ENCODE measurements at places on chromosomes 16 and 17.

- DNase-seq = no peak
These were observed 31.4 kb downstream of the HS3ST3B1 start for GRCh38 chr17:14332331-14332730.

DNA sequence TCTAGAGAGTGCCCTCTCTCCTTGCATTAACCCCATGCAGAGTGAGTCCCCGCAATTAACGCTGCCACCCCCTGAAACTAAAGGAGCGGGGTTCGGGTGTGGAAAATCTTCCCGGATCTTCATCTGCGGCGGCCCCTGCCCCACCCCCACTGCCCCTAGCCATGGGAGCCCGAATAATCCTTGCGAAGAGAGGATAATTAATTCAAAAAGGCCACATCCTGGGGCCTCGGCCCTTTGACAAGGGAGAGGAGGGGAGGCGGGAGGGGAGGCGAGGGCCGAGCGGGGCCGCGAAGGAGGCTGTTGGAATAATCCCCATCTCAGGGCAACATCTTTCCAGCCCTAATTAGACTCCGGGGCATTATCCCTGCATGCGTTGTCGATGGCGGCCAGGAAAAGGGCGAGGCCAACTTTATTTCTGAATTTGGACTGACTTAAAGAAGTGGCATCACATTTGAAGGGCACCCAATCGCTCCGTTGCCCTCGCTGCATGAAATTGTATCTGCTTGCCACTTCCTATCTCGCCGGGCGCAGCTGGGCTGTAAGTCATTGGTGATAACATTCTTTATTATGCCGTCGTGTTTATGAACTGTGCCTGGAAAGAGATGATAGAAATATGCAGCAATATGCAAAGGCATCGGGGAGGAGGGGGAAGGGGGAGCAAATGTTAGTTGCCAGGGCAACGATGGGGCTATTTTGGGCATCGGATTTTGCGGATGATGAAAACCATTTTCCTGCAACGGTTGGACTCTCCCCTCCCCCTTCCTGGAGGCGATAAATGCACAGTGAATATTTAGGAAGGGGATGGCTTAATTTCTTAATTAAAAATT, 387.1 kb upstream of the TNRC6C start:
- DNase-seq = peak; percentile 26

- peak; percentile 73 for DNase-seq
These were observed 43.2 kb upstream of the MRPS23 start for GRCh38 chr17:57892820-57893595.

DNA sequence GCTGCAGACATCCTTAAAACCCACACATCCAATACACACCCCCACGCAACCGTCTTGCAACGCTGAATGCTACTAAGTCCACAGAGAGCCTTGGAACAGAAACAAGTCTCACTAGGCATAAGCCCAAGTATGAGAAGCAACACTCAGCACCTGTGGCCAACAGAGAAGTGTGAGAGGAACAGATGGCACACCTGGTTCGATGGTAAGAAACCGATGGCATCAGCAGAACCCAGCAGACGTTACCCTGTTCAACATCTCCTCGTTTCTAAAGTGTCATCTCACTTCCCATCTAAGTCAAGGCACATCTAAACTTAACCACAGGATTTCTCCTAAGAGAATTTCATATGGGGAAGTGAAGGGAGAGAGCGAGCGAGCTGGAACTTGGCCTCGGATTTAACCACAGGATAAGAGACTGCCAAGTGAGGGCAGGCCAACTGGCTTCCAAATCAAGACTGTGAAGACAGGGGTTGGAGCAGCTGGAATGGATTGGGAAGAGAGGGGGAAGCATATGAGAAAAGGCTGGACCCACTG, 41.0 kb downstream of the NXPH3 start:
- DNase-seq = no peak

DNA sequence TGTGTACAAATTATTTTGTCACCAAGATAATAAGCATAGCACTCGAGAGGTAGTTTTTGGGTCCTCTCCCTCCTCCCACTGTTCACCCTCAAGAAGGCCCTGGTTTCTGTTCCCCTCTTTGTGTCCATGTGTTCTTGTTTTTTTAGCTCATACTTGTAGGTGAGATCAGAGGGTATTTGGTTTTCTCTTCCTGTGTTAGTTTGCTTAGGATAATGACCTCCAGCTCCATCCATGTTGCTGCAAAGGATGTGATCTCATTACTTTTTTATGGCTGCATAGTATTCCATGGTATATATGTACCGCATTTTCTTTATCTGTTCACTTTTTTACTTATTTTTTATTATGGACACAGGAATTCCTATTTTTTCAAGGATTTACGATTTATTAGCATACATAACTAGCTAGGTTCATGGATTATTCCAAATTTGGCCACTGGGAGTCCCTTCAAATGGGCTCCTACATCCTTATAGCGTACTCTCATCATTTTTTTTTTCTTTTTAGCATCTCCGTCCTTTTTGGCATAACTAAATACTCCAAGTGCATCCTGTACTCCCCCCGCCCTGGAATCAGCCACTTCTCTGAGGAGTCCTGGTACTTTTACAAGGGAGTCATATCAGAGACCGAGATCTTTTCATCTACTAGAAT, 7.3 kb downstream of the TADA2A start:
- DNase-seq = no peak

- no peak for DNase-seq
These were observed 78.7 kb upstream of the GPRC5B start for GRCh38 chr16:19963301-19963700.

DNA sequence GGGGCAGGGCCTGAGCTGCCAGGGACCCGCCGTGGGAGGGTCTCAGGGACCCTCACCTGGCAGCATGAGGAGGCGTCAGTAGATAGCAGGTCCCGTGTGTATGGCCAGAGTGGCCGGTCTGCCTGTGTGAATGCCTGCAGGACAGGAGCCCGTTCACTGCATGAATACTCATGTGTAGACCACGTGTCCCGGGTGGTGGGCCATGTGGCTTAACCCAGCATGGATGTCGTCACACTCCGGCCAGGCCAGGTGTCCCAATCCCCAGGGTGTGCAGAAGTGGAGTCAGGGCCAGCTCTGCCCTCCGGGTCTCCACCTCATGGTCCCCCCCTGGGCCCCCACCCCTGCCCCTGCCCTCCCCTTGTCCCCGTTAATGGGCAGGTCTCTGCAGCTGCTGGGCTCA, 53.7 kb downstream of the BAHCC1 start:
- no peak for DNase-seq

DNA sequence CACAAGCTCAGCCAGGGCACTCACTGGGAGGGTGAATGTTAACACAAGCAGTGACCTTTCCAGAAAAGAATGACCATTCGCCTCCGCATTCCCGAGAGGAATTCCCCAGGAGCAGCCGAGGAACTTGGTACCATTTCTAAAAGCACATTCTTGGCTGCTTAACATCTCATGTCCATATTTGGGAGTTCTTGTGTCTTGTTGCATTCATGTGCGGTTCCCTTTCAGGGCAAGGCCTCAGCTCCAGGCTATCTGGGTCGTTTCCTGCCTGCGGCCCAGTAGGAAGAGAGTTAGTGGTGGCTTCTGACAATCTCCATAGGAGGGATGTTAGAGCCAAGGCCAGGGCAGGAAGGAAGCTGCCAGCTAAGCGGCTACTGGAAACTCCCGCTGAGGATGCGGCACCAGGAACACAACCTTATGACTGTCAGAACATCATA, 27.8 kb upstream of the MEAK7 start:
- no peak for DNase-seq

GRCh38 chr17:54944796-54945195, 23.7 kb downstream of the COX11 start:
- DNase-seq = no peak

- DNase-seq = no peak
These were observed 13.3 kb upstream of the PAFAH1B1 start for GRCh38 chr17:2580151-2580550.

DNA sequence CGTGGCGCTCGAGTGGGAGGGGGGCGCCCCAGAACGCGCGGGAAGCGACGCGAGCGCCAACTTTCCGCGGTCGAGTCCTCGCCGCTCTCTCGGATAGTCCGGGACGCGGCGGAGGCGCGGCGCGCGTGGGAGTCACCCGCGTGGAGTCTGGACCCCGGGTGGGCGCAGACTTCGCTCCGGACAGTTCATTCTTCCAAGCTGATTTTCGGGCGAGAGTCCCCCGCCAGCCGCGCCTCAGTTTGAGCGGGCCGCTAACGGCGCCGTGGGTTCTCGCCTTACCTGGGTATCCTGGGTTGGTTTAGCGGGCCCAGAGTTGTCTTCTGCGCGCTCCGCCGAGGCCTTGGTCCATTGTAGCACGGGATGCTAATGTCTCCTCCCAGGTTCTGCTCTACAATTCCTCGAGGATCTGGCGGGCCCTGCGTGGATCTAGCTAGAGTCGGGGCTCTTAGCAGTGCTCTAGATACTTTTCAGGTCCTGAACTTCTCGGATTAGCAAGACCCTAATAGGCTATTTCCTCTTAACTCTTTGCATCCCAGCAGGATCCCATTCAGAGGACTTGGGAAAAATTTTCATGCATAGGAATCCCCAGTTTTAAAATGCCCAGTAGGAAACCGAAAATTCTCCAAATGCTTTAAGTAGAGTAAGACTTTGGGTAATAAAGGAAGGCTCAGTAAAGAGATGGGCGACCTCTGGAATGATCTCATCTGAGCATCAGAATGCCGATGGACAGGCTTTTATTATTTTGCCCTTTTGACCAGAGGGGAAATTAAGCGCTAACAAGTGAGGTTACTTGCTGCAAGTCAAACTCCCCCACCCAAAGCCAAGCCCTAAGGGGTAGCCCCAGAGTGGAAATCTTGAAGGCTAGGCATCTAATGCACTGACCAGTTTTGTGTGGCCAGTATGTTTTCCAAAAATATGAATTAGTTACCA, 537 bp upstream of the GJC1 start:
- peak; percentile 44 for DNase-seq

- DNase-seq = no peak
These were observed 963 bp downstream of the ALG1 start for GRCh38 chr16:5072334-5073278.

DNA sequence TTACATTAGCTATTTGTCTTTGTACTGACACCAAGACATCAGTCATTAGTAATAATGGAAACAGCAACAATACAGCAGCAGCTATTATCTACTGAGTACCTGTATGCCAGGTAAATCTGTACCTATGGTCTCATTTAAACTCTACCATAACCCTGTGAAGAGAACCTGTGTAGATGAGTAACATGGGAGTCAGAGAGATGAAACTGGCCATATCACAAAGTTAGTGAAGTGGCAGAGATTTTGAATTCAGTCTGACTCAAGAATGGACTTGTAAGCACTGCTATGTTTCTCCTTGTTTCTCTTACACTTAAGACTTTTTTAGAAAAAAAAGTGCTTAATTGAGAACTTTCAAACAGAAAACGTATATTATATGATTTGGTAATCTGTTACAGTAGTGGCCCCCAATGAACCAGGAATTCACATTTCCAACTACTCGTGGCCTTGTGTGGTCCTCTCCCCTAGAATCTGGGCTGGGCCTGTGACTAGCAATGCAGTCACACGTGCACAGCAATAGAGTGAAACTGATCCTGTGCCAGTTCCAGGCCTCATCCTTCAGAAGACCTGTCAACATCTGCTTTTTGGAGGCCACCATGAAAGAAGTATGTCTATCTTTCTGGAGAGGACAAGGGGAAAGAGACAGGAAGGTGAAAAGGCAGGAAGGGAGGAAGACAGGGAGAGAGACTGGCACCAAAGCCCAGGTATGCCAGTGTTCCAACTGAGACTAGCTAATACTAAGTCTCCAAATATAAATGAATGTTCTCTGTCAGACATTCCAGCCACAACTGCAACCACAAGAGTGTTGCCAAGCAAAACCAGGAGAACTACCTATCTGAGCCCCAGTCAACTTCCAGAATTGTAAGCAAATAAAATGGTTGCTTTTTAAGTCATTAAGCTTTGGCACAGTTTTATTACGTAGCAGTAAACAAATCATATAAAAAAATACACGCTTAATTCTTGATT, 12.0 kb downstream of the CRLF3 start:
- no peak for DNase-seq

GRCh38 chr16:49022351-49022963, 259.2 kb downstream of the CBLN1 start:
- no peak for DNase-seq

GRCh38 chr16:89536886-89537548, 23.5 kb upstream of the RPL13 start:
- DNase-seq = no peak

- no peak for DNase-seq
These were observed 2.0 kb downstream of the MARF1 start for GRCh38 chr16:15640966-15641365.

GRCh38 chr17:17638467-17638866, 42.8 kb upstream of the RAI1 start:
- DNase-seq = no peak

Data from neural crest cell (in vitro differentiated cells).